Mucosa of gallbladder (tissue), 1 donor: ENCODE measurements at places on chromosomes 7 and 10. TPM values are rescaled to one million over a fixed set of nuclear protein-coding genes. Genes with fewer than 3 reads are reported as not detected.

DNA sequence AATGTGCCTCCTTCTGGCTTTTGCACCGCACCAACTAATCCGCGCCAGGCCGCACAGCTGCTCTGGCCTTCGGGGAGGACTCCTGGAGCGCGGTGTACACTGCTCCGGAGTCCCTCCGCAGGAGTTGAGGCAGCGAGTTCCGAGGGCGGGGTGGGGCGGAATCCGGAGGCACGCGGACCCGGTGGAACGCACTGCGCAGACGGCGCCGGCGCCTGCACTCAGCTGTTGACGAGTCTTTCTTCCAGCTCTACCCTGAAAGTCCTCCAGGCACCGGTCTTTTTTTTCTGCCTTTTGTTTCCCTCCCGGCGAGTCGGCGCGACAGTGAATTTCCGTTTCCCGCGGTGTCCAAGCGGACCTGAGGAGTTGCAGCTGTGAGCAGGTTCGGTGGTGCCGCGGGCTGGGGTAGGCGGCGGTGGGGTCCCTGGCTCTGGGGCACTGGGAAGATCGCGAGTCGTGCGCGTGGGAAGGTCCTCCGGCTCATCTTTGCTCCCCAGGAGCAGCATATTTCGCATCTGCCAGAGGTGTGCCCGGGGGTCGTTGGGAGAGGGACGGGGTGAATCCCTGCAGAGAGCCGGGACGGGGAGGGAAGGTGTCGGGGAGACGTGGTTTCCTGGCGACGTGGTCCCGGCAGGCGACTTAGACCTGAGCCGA lies 44.1 kb downstream of the SFTPD start:
- peak; percentile 51 for DNase-seq

DNA sequence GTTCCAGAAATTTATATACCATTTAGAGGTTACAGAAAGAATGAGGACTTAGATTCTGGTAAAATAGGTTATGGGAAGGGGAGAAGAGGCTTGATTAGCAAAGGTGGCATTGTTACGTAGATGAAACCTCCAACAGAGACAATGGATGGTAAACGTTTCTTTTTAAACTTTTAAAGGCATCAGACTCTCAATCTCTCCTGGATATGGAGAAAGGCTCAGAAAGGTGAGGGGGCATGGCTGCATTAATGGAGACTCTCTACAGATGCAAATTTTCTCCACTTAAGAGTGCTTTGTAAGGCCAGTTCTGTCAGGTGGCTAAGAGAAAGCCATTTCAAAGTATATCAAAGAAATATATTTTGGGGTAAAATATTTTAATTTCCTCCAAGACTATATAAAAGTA lies 240.9 kb upstream of the PTER start:
- no peak for DNase-seq

GRCh38 chr7:36565792-36566356 lies 158.4 kb downstream of the AOAH start:
- no peak for DNase-seq

DNA sequence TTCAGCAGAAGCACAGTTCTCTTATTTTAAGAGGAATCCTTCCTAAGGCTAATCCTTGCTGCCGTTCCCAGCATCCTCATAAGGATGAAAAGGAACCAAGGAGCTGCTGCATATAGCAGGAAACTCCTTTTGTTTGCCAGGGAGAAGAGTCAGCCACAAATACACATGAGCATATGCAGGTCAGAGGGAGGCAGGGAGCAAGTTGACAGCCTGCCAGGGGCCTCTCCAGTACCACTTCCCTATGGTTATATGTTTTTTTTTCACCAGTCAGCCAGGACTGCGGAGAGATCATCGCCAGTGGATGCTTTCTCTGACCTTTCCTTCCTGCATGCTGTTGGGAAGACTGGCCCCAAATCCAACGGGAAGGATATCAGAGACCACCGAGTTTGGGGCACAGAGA lies 39.8 kb downstream of the SLC35B4 start:
- DNase-seq: no peak

GRCh38 chr7:47102331-47102841 lies 479.5 kb downstream of the TNS3 start:
- no peak for DNase-seq

SFTPA1 gene
- 7.0 TPM for total RNA-seq

DNA sequence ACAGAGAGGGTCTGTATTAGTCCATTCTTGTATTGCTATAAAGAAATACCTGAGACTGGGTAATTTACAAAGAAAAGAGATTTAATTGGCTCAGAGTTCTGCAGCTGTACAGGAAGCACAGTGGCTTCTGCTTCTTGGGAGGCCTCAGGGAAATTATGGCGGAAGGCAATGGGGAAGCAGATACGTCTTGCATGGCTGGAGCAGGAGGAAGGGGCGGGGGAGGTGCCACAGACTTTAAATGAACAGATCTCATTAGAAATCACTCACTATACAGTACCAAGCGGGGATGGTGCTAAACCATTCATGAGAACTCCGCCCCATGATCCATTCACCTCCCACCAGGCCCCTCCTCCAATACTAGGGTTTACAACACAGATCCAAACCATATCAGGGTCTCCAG lies 3.7 kb upstream of the CALU start:
- no peak for DNase-seq

TRIL gene
- 1.4 TPM for total RNA-seq

DNA sequence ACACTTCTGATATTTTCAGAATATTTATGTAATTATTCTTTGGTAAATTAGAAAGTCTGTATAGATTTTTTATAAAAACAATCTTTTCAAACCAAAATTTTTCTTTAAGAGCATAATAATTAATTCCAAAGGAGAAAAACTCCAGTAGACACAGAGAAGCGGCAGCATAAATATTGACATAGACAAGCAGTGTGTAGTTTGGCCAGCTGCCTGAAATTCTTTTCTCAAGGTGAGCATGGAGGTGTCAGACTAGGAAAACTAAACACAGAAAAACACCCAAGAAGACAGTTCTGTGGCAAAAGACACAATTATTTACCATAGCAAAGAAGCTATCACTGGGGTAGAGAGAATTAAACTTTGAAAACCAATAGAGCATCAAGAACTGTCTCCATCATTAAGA lies 82.4 kb downstream of the KLF6 start:
- DNase-seq: no peak

- peak; percentile 58 for DNase-seq
These were observed 529 bp downstream of the TASOR2 start for GRCh38 chr10:5684971-5685763.

ZNF365 gene
- total RNA-seq: 0.40 TPM
